Right forelimb (tissue), 1 donor: ENCODE measurements at places on chromosomes 4 and X.

DNA sequence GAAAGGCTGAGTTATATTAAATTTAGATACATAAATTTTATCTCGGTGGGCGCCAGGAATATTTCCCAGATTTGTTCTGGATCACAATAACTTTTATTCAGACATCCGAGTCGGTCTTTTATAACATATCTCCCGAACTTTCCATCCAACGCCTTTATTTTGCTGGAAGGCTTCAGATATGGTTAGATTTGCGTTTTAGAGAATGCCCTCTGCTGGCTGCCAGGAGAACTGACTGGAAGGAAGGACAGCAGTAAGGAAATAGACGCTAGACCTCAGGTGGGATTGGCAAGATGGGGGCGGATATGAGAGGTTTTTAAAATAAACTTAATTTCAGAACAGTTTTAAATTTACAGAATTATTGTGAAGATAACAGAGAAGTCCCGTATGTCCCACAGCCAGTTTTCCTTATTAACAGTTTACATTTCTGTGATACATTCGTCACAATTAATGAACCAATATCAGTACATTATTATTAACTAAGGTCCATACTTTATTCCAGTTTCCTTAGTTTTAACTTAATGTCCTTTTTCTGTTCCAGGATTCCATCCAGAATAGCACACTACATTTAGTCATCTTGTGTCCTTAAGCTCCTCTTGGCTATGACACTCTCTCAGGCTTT is 4.6 kb upstream of the KANTR start:
- DNase-seq = no peak

DNA sequence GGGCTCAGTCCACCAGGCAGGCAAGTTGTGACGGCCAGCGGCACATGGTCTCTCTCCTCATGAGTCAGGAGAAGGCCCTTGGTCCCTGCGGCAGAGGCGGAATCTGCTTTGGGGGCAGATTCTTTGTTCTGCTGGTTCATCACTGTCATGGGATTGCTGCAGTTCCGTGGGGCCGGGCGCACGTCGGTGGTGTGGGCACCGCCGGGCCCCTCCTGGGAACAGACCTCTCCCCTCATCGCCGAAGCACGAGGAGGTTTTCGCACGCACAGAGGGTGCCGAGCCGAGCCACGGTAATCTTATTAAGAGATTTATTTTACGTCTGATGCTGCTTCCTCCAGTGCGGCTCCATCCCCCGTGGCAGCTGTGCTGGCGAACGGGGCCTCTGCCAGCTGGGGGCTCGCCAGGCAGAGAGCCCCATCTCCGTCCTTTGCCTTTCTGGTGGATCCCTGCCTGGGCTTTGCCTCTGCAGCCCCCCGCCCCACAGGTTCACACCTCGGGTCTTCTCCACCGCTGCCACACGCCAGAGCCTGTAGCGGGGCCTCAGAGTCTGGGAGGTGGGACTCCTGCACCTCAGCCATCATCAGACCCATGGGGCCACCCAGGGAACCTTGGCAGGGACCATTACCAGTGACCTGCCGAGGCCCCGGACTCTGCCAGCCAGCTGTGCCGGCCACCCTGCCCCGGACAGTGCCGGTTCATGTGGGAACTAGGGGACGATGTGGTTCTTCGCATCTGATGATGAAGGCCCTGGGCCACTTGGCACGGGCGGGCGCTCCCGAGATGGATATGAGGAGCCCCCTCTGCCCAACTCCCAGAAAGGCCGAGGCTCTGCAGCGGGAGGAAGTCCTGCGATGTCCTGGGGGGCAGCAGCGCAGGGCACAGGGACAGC is 86.7 kb upstream of the NKX1-1 start:
- no peak for DNase-seq

DNA sequence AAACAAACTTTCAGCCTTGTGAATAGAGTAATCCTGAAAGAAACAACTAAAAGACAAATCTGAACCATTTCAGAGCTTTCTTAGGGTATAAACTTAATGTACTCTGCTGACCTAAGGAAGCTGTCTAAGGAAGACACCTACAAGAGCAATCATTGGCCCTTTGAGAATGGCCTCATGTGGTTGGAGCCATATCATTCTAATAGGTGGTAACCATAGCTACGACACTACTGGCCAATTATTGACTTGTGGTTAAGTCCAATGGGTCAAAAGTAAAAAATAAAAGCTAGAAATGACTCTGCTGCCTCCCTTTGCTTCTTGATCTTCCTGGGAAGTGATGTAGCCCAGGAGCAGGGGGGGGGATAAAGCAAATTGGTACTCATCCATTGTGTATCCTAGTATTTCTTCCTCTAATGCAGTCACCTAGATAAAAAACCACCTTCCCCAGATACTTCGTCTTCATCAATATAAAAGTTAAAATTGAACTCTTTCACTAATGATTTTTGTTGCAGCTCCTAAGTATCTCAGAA is 547.0 kb downstream of the ARAP2 start:
- no peak for DNase-seq

DNA sequence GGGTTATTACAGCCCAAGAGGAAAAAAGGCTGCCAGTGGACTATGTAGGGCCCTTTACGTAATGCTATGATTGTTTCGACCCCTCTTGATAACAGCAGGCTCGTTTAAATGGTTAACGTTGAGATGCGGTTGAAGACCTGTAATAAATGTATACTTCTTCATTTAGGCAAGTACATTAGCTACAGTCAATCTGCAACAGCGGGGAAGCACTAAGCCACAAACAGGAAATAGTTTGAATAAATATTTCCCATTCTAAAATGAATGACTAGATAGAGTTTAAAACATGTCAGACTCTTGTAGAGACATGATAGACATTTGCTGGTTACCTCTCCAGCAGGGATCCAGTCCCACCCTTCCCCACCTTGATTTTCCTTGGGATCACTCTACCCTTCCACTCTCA is 38.1 kb upstream of the STIM2 start:
- DNase-seq = no peak

DNA sequence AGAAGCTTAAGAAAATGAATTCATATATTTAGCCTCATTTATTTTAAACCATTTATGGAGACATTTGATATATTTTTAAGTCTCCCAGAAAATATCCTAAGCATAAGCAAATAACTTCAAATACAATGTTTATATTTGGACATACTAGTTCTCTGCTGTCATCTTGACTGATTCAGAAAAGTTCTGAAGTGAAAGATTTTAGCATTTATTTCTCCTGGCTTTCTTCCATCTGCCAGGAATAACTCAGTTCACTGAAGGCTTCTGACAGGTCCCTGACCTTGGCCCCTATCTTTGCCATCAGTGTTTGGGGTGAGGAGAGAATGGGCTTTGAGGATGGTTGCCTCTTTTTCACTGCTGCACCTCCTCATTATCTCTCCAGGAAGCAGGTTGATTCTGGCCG is 115.7 kb downstream of the SLIT2 start:
- no peak for DNase-seq
